T-cell (primary cell): ENCODE measurements at places on chromosomes 6 and 20. TPM values are rescaled to one million over a fixed set of nuclear protein-coding genes. Genes with fewer than 3 reads are reported as not detected.

Gene PLCB4
- total RNA-seq = not detected

GRCh38 chr20:38109591-38110524 lies 55.2 kb downstream of the TGM2 start:
- H3K27me3 ChIP-seq = no peaks in the 10 kb centered on the region
- no peaks in the 10 kb centered on the region for H3K36me3 ChIP-seq
- H3K4me3 ChIP-seq = no peak overlapping the region

- no peak overlapping the region for H3K4me3 ChIP-seq
- no peaks in the 10 kb centered on the region for H3K36me3 ChIP-seq
- H3K27me3 ChIP-seq = no peaks in the 10 kb centered on the region
- H3K4me1 ChIP-seq = no peaks in the 10 kb centered on the region
- H3K27ac ChIP-seq = no peak overlapping the region
These were observed 149.1 kb upstream of the TENT5A start for GRCh38 chr6:81901551-81901966.

- no peak overlapping the region for H3K27ac ChIP-seq
- H3K36me3 ChIP-seq = no peaks in the 10 kb centered on the region
- no peak overlapping the region for H3K4me3 ChIP-seq
- no peak for DNase-seq
- no peaks in the 10 kb centered on the region for H3K27me3 ChIP-seq
These were observed 353.4 kb downstream of the PTPRT start for GRCh38 chr20:42836339-42836738.

DNA sequence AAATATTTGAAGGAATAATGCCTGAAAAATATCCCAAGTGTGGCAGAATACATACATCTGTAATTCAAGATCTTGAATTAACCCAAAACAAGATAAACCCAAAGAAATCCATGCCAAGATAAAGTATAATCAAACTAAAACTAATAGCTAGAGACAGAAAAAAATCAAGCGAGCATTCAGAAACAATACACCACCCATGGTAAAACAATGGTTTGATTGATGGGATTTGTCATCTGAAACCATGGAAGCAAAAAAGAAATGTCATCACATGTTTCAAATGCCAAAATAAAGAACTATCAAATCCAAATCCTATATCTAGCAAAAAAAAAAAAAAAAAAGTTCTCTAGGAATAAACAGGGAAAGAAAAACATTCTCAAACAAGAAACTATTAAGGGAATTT lies 5.1 kb upstream of the DEFB127 start:
- no peaks in the 10 kb centered on the region for H3K4me1 ChIP-seq
- peaks cover 12% of the 10 kb centered on the region for H3K27me3 ChIP-seq
- H3K4me3 ChIP-seq = no peak overlapping the region
- no peak overlapping the region for H3K27ac ChIP-seq

DNA sequence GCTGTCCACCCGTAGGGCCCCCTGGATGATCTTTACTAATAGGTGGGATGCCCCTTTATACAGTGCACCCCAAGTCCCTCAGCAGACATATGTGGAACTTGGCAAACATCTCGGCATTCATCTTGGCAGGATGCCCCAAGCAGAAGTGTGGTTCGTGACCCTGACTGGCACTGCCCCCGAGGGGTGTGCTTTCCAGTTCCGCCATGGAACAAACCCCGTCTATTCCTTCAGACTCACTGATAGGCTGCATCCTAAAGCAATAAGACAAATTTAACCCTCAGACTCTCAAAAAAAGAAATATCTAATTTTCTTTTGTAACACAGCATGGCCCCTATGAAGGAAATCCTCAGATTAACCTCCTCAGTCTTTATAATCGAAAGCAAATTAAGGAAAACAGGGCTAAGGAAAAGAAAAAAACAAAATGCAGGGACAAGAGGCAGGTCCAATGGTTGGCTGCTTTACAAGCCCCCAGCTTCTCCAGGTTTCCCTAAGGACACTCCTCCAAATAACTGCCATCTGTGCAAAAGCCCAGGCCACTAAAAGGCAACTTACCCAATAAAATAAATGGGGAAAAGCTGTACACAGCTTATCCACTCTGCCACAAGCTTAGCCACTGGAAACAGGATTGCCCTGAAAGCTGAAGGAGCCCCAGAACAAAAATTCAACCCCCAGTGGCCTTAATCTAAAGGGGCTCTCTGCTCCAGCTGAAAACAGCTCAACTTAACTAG lies 30.5 kb upstream of the RIPK1 start:
- no peak for DNase-seq
- no peak overlapping the region for H3K27ac ChIP-seq
- H3K27me3 ChIP-seq = no peaks in the 10 kb centered on the region
- H3K4me1 ChIP-seq = no peaks in the 10 kb centered on the region
- H3K36me3 ChIP-seq = no peaks in the 10 kb centered on the region

- no peak overlapping the region for H3K27ac ChIP-seq
- no peaks in the 10 kb centered on the region for H3K36me3 ChIP-seq
- DNase-seq = no peak
- no peaks in the 10 kb centered on the region for H3K4me1 ChIP-seq
- no peak overlapping the region for H3K4me3 ChIP-seq
- peaks cover 3% of the 10 kb centered on the region for H3K27me3 ChIP-seq
These were observed 1516.4 kb upstream of the DEFB115 start for GRCh38 chr20:29740951-29741593.

Gene PRIM2
- total RNA-seq = 16.7 TPM

DNA sequence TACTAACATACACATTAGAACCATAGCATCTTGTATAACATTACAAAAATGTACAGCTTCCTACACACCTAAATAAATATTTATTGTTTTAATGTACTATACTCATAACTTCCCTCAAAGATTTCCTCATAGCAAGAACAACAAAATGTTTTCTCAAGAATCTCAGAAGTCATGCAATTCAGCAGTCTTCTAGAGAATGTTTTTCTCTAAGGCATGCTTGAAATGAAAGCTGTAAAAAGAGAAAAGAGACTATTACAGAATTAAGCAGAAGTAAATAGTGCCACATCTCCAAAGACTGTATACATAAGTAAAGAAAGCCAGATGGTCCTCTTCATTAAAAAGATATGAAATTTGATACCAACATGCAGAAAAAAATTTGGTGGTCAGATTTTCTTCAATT lies 672.2 kb downstream of the EPM2A start:
- H3K4me3 ChIP-seq = no peak overlapping the region
- no peaks in the 10 kb centered on the region for H3K4me1 ChIP-seq
- no peak overlapping the region for H3K27ac ChIP-seq
- DNase-seq = no peak
- peaks cover 2% of the 10 kb centered on the region for H3K27me3 ChIP-seq
